ENCODE measurements at places on chromosomes 1 and 21. TPM values are rescaled to one million over a fixed set of nuclear protein-coding genes. Genes with fewer than 3 reads are reported as not detected.

DNA sequence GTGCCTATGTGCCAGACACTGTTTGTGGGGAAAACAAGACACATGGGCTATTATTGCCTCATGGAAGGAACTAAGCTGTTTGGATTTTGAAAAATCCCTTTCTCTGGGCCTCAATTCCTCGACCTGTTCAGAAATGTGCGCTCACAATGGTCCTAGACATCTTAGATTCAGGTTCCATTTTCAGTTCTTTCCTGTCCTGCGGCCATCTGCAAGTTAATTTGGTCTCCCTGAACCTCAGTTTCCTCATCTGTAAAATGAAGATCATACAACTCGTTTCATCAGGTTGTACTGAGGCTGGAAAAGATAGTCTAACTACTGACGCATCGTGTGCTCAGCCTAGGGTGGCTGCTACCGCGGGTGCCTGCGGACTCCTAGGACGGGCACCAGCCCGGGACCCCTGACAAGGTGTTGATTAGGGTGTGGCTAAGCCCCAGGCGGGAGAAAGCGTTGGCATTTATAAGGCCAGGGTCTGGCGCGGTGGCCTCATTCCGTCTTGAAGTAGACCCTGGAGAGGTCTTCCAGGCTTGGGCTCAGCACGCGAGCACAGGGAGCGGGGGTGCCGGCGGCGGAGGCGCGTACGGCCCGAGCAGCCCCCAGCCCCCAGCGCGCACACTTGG is 493 bp upstream of the ELOA start:
- DNase-seq = no peak

GRCh38 chr1:21904454-21904703 is 32.7 kb downstream of the HSPG2 start:
- no peak for DNase-seq

GRCh38 chr1:81600878-81601622 is 199.7 kb upstream of the ADGRL2 start:
- no peak for DNase-seq

GRCh38 chr1:230458509-230458908 is 32.4 kb upstream of the PGBD5 start:
- DNase-seq = no peak

RCSD1 gene
- 22.7 TPM for total RNA-seq

DNA sequence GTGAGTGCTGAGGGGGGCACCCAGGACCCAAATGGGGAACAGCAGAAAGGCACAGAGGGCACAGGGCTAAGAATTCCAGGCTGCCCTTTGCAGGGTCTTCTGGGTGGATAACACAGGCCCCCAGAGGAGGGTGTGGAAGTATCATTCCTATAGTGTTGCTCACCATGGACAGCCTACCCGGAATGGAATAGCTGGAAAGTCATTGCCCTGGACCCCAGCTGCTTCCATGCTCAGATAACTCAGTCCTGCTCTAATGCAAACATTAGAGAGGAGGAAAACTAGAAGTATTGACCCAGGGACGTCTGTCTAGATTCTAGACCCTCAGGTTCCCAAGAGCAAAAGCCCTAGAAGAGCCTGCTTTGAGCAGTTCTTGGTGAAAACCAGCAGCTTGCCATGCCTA is 24.7 kb downstream of the SLC6A17 start:
- DNase-seq = no peak

DNA sequence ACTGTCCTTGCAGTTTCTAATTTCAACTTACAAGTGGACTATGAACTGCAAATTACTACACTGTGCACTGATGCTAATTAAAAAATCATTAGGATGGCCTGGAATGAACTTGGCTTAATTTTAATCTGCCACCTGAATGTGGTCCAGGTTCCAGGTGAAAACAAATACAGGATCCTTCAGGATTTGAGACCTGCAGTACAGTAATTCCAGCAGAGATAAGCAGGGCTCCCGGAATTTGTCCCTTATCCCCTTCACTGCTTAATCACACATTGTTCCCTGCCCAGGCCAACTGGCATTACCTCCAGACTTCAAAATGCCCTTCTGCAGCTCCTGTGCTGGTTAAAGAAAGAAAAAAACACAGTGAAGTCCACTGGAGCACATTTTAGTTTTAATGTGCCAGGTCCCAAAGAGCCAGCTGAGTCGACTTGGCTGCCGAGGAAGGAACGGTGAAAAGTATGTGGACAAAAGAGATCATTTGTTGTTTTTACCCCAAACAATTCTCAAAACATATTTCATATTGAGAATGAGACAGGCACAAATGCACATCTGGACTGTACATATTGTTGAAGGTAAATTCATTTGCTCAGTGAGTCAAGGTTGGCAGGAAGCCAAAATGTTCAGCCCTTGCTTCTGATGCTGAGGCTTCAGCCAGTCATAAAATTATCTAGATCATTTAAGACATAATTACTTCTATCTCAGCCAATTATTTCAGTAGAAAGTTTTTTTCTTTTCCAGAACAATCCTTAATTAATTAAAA is 28.3 kb downstream of the DEGS1 start:
- DNase-seq = peak; percentile 52

OR6N1 gene
- not detected for total RNA-seq

DNA sequence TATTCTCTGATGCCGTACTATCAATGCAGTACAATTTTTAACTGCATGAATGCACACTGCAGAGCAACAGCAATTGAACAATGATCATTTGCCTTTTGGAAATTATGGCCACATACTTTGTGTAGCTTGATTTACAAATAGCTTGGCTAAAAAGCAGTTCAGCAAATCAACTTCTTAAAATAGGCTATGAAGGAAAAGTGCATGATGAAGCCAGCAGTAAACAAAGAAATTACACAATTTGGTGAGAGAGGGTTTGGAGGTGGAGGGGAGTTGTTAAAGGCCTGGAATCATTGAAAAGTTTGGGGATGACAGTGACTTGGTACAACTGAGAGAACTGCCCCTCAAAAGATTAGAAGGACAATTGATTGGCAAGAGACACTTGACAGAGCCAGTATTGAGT is 6.5 kb downstream of the PIGM start:
- DNase-seq = peak; percentile 38

DNA sequence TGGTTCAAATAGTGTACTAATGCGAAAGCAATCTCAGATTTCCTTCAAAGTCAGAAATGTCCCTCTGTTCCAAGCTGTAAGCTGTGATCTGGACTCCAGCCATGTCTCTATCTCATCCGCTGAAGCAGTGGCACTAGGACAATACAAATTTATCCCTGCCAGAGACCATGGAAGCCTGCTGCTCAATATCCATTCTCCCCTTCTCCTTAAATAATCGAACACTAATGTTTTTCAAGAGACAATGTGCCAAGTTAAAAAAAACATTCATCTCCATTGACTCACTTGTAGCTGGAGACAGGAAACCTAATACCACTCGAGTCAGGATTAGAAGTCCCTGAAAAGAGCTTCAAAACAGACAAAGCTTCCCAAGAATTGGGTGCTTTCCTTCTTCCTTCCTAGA is 38.5 kb upstream of the PGBD5 start:
- DNase-seq = peak; percentile 65

GRCh38 chr1:244350027-244350426 is 101.7 kb downstream of the ADSS2 start:
- DNase-seq = no peak

- no peak for DNase-seq
Observed at GRCh38 chr1:4796161-4797015, 142.0 kb downstream of the AJAP1 start.

- no peak for DNase-seq
Observed at GRCh38 chr1:221824909-221825308, 83.0 kb upstream of the DUSP10 start.

AADACL4 gene
- not detected for total RNA-seq

GRCh38 chr21:45506836-45507522 is 35.3 kb downstream of the SLC19A1 start:
- DNase-seq = no peak

- DNase-seq = no peak
Observed at GRCh38 chr1:177597393-177597792, 372.5 kb downstream of the SEC16B start.

GRCh38 chr1:62882201-62883104 is 98.5 kb downstream of the ATG4C start:
- no peak for DNase-seq

DNA sequence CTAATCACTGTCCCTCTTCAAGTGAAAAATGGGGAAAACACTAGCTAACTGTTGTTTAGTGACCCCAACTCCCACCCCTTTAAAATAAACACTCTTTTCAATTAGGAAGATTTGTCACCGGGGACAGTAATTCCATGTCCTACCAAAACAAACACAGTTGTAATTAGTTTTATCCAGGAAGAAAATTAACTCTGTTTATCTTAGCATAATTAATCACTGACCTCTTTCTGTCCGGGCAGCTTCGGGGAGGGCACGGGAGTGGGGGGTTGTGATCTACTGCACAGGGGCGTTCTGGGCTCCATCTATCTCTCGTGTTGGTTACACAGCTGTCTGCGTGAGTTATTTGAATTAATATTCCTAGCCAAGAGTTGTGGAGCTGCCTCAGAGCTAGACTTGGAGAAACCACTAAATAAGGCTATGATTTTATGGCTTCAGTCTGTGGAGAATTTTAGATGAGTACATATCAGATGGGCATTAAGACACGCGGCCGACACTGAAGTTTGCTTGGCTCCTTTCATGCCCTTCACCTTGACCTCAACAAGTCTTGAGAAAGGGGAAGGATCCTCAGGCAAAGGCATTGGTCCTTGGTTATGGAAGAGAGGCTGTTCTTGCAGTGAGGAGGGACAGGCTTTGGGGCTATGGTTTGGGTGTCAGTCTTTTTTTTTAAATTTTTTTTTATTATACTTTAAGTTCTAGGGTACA is 102.0 kb upstream of the TRABD2B start:
- DNase-seq = no peak

- no peak for DNase-seq
Observed at GRCh38 chr1:184030433-184031091, 7.0 kb downstream of the COLGALT2 start.

- no peak for DNase-seq
Observed at GRCh38 chr21:30518876-30519275, 16.9 kb upstream of the KRTAP19-5 start.

OLFM3 gene
- total RNA-seq = not detected

CTSS gene
- total RNA-seq = 244 TPM

DNA sequence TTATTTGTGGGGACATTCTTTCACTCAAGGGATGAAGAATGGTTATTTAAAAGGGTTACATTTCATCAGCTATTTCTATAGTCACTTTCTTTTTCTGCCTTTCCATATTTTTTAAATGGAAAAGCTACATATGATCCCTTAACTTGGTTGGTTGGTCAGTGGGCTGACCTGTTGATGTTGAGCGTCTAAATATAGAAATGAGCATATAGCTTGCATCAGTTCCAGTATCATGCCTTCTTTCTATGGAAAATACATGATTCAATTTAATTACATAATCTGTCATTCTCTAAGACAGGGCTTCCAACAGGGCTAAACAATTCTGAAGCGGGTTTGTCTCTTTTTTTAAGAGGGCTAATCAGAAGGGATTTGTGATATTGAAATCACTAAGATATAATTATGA is 40.6 kb downstream of the TYW3 start:
- no peak for DNase-seq

LCE3D gene
- total RNA-seq = not detected

DNA sequence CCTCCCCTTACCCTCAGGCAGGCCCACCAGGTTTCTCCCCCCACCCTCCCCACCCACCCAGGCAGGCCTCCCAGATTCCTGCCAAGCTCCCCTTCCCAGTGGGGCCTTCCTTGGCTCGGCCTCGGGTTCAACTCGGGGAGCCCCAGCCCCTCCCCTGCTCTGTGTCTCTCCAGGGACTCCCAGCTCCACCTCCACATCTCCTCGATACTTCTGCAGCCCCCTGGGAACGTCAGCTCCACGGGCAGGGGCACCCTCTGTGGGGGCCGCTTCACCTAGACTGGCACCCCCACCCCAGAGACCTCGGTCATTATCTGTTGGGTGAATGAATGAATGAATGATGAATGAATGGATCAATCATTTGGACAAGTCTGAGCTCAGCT is 775 bp downstream of the MMEL1 start:
- DNase-seq = no peak

MMP23B gene
- 29.2 TPM for total RNA-seq

SLC44A5 gene
- total RNA-seq = 0.31 TPM

EDN2 gene
- 3.5 TPM for total RNA-seq

PLEKHN1 gene
- total RNA-seq = 5.1 TPM

GRCh38 chr1:66489151-66489550 is 44.8 kb upstream of the SGIP1 start:
- no peak for DNase-seq

DNA sequence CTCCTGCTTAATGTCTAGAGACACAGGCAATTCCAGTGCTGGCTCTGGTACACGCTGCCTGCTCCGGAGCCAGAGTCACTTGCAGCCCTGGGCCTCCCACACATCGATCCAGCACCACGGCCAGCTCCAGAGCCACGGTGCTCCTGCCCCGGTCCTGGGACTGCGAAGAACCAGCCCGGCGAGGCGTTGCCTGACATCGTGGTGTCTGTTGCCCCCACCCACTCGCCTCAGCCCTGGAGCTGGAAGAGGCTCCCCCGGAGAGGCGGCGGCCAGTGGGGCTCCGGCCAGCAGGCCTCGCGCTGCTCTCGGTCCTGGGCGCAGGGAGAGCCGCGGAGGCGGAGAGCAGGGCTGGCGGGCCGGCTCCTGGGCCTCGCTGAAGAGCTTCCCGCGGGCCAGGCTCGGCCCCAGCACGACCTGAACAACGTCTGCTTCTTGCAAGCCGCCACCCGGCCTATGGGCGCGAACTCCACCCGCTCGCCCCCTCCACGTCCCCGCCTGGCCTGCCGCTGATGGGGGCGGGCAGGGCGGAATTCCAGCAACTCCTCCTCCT is 364.8 kb downstream of the CEP170 start:
- peak; percentile 29 for DNase-seq

SERPINC1 gene
- not detected for total RNA-seq

- no peak for DNase-seq
Observed at GRCh38 chr1:44701141-44701573, 26.6 kb downstream of the ARMH1 start.

MIER1 gene
- 42.4 TPM for total RNA-seq

DNA sequence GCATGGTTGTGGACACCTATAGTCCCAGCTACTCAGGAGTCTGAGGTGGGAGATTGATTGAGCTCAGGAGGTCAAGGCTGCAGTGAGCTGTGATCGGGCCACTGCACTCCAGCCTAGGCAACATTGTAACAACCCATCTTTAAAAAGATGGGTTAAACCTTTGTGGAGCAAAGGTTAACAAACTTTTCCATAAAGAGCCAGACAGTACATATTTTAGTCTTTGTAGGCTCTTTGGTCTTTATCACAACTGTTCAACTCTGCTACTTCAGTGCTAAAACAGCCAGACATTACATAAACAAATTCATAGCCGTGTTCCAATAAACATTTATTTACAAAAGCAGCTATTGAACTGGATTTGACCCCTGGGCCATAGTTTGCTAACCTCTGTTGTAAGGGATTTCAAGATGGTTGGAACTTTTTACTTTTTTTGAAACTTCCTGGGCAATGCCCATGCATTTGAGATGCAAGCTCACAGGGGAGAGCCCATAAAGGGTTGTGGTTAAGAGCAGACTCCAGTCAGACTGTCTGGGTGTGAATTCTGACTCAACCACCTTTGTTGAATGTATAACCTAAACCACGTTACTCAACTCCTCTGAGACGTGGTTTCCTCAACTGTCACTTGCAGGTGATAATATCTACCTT is 10.8 kb downstream of the INAVA start:
- DNase-seq = no peak

GRCh38 chr1:9019896-9020295 is 6.3 kb downstream of the SLC2A7 start:
- DNase-seq = no peak

- no peak for DNase-seq
Observed at GRCh38 chr1:58067082-58067481, 479.4 kb downstream of the OMA1 start.

- peak; percentile 36 for DNase-seq
Observed at GRCh38 chr1:21594935-21595897, 73.9 kb downstream of the RAP1GAP start.

- no peak for DNase-seq
Observed at GRCh38 chr21:44349847-44350772, 3.3 kb upstream of the TRPM2 start.

GRCh38 chr1:6560267-6560666 is 5.2 kb downstream of the TAS1R1 start:
- DNase-seq = peak; percentile 63

Data from lung (tissue), 17 donors.